CD4-positive, alpha-beta T cell (primary cell): ENCODE measurements at places on chromosomes 3 and 15. TPM values are rescaled to one million over a fixed set of nuclear protein-coding genes. Genes with fewer than 3 reads are reported as not detected.

DNA sequence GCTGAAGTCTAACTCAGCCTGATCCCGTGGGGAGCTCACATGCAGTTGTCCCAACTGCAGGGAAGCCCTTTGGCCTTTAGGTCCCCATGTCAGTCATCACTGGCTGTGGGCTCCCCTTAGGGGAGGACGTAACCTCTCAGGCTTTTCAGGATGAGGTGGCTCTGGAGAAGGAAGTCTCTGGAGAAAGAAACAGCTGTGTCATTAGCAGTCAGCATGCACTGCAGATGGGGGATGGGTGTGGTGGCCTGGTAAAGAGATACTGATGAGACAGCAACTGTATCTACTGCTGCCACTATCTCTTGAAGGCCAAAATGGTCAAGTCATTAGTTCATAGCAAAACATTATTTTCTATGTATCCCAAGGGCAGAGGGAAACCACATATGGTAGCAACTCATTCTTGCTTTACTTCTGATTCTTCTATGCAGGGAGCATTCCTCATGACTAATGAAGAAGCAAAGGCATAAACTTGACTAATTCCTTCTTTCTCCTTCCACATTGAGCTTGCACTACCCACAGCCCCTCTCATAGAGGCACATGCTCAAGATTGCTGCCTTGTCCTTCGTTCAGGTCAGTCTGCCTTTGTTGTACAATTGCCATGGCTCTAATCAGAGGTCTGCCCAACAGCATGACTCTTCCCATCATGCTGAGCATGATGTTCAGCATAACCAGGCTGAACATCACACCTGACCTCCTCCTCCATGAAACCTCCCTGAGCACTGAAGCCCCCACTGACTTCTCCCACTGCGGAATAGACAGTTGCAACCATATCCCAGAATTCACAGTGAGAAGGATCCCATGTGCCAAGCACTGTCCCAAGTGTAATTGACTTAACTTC, 47.8 kb upstream of the TMEM158 start:
- no peak for DNase-seq
- peaks cover 9% of the 10 kb centered on the region for H3K27me3 ChIP-seq
- H3K4me3 ChIP-seq, result no peak overlapping the region
- no peak overlapping the region for H3K27ac ChIP-seq

DNA sequence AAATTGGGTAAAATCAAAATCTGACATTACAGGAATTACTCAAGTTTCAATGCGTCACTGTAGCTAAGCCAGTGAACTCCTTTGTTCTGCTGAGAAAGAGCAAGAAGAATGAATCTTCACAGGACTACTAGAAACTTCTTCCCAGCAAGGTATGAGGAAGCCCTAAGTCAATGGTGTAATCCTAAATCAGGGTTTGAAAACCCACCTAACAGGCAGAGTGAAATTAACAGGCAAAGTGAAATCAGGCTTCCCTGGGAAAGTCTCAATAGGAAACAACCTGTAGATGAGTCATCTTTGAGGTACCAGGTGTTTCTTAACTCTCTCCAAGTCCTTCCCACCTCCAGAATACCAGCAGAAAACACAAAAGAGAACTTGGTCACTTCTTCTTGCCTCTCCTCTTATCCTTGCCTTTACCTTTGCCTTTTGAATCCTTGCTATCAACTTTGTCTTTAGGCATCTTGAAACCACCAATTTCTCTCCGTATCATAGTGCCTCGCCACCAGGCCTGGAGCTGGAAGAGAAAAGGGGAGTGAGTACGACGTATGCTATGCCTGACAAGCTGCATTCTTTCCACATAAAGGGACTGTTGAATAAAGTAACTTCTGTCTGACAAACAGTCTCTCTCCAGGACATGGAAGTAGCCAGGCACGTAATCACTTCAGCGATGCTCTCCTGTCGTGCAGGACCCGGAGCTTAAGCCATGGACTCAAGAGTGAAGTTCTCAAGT, 60.6 kb upstream of the RPL35A start:
- DNase-seq, result no peak
- peaks cover 25% of the 10 kb centered on the region for H3K36me3 ChIP-seq
- H3K27ac ChIP-seq, result no peak overlapping the region
- H3K27me3 ChIP-seq, result no peaks in the 10 kb centered on the region
- H3K4me1 ChIP-seq, result no peaks in the 10 kb centered on the region

ARPP21 gene
- not detected for total RNA-seq

TMC3 gene
- not detected for total RNA-seq

POPDC2 gene
- total RNA-seq, result 2.6 TPM

MLF1 gene
- total RNA-seq, result 14.7 TPM

GRCh38 chr3:72018343-72018984, 233.5 kb upstream of the PROK2 start:
- DNase-seq, result no peak
- no peak overlapping the region for H3K4me3 ChIP-seq
- no peak overlapping the region for H3K27ac ChIP-seq
- no peaks in the 10 kb centered on the region for H3K36me3 ChIP-seq
- no peaks in the 10 kb centered on the region for H3K27me3 ChIP-seq

DNA sequence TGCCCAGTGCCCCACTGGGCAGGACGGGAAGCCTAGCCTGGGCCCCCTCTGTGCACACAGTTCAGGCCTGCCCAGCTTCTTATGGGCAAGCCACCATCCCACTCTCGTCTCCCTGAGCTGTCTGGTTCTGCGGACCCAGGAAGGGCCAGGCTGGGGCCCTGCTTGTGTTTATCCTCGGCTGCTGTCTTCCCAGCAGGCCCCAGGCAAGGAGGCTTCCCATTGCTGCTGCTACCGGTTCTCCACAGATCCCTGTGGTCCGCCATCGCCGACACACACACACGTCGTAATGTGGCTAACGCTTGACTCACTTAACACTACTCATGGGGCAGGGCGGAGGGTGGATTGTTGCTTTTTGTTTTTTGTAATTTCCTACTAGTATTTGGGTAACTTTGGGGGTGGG, 52.4 kb upstream of the SLC6A1 start:
- no peak overlapping the region for H3K4me3 ChIP-seq
- no peak overlapping the region for H3K27ac ChIP-seq
- no peaks in the 10 kb centered on the region for H3K4me1 ChIP-seq
- no peaks in the 10 kb centered on the region for H3K27me3 ChIP-seq

GRCh38 chr3:77038468-77038929, 1.4 kb upstream of the ROBO2 start:
- peaks cover 39% of the 10 kb centered on the region for H3K27me3 ChIP-seq
- no peak overlapping the region for H3K4me3 ChIP-seq
- H3K4me1 ChIP-seq, result no peaks in the 10 kb centered on the region

DNA sequence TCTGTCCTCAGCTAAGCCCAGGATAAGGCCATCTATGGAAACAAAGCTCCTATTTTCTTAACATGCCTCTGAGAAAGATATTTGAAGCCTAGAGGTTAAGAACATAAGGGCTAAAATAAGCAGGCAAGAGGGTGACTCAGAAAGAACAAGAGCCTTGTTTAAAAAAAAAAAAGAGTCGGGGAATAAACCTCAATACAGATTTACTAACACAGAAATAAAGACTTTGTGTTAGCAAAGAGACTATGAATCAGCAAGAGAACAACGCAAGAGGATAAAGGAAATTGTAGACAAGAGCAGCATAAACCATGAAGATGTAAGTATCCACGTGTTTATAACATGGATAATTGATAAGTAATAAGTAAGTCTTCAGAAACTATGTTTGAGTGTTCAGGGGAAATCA, 36.0 kb downstream of the RAB27A start:
- H3K4me1 ChIP-seq, result peaks cover 50% of the 10 kb centered on the region
- H3K27me3 ChIP-seq, result no peaks in the 10 kb centered on the region
- H3K4me3 ChIP-seq, result no peak overlapping the region
- H3K27ac ChIP-seq, result no peak overlapping the region

DNA sequence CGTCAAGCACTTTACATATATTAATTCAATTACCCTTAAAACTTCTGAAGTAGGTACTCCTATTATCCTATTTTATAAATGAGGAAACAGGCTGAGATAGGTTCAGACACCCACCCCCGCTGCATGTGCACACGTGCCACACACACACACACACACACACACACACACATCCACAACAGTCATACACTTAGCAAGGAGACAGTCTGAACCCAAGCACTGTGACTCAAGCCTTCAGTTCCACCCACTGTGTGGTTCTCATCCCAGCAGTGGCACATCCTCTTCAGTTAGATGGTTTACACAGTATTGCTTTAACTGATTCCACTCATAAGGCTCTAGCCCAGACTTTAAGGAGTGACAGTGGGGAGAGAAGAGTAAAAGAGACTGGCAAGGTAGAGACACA, 91.1 kb upstream of the FGF7 start:
- no peak overlapping the region for H3K4me3 ChIP-seq
- no peaks in the 10 kb centered on the region for H3K4me1 ChIP-seq
- peaks cover 5% of the 10 kb centered on the region for H3K36me3 ChIP-seq
- H3K27ac ChIP-seq, result no peak overlapping the region

DNA sequence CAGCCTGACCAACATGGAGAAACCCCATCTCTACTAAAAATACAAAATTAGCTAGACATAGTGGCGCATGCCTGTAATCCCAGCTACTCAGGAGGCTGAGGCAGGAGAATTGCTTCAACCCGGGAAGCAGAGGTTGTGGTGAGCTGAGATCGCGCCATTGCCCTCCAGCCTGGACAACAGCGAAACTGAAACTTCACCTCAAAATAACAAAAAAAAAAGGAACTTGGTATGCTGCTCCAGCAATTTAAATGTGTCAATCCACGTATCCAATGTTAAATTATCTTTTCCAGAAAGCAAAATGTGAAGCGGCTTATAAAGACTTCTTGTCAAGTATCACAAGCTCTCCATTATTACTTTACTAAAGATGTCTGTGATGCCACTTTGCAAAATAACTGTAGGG, 9.9 kb upstream of the ARIH1 start:
- no peaks in the 10 kb centered on the region for H3K36me3 ChIP-seq
- H3K4me3 ChIP-seq, result no peak overlapping the region
- no peaks in the 10 kb centered on the region for H3K27me3 ChIP-seq
- H3K4me1 ChIP-seq, result peaks cover 9% of the 10 kb centered on the region
- no peak for DNase-seq

- no peak for DNase-seq
- H3K27ac ChIP-seq, result no peak overlapping the region
- no peaks in the 10 kb centered on the region for H3K36me3 ChIP-seq
- H3K4me3 ChIP-seq, result no peak overlapping the region
- H3K4me1 ChIP-seq, result no peaks in the 10 kb centered on the region
Observed at GRCh38 chr15:99202176-99202552, 47.2 kb downstream of the TTC23 start.

DAZL gene
- total RNA-seq, result not detected
